Cerebellar nuclear complex (tissue), 1 donor: ENCODE measurements at places on chromosomes 16 and 17.

GRCh38 chr17:33242375-33243124 lies 50.5 kb downstream of the ASIC2 start:
- no peak for DNase-seq

- DNase-seq: no peak
Observed at GRCh38 chr16:80936410-80936809, 70.3 kb downstream of the CMC2 start.

GRCh38 chr17:15431766-15432165 lies 35.7 kb downstream of the CDRT4 start:
- DNase-seq: no peak

GRCh38 chr16:23248261-23249194 lies 53.6 kb upstream of the SCNN1B start:
- no peak for DNase-seq

GRCh38 chr16:17356243-17356933 lies 114.4 kb downstream of the XYLT1 start:
- no peak for DNase-seq

GRCh38 chr16:21223787-21224186 lies 9.7 kb upstream of the ANKS4B start:
- no peak for DNase-seq

- DNase-seq: no peak
Observed at GRCh38 chr16:8511464-8511863, 78.8 kb downstream of the TMEM114 start.

- no peak for DNase-seq
Observed at GRCh38 chr17:5789528-5789927, 205.2 kb upstream of the NLRP1 start.

GRCh38 chr17:31068291-31068690 lies 26.5 kb upstream of the NF1 start:
- no peak for DNase-seq

DNA sequence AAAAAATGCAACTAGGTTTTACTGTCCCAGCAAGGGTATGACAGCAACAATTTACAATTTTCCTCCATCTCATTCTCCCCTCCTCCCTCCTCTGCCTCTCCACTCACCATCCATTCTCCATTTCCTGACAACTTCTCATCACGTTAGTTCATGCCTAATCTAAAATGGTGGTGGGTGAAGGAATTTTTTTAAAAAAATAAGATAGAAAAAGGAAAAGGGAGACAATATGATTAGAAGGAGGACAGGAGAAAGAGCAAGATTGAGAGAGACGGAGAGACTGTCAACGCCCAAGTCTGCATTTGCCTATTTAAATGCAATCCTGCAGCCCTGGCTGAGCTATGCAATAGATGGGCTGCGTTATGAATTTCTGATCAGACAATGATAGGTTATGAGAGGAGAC lies 380.7 kb upstream of the PSMD7 start:
- DNase-seq: no peak

GRCh38 chr16:11161439-11161838 lies 94.6 kb downstream of the SOCS1 start:
- no peak for DNase-seq

GRCh38 chr16:25006504-25007056 lies 8.6 kb downstream of the ARHGAP17 start:
- no peak for DNase-seq

DNA sequence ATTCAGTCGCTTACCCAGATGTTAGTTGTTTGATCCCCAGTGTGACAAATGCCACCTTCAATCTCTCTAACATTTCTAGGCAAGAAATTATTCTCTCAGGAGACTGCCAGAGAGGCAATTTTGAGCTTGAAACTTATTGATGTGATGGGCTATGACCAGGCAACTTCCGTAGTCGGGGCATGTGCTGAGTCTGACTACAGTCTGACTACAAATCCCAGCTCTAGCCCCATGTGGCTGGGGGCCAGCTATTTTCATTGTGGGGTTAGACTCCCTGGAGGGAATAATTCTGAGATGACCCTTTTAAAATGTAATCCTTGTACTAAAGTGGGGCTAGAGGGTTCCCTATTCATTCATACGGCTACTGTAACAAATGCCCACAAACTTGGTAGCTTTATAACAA lies 65.9 kb downstream of the RBFOX1 start:
- no peak for DNase-seq

- DNase-seq: no peak
Observed at GRCh38 chr16:17313085-17313611, 157.6 kb downstream of the XYLT1 start.

DNA sequence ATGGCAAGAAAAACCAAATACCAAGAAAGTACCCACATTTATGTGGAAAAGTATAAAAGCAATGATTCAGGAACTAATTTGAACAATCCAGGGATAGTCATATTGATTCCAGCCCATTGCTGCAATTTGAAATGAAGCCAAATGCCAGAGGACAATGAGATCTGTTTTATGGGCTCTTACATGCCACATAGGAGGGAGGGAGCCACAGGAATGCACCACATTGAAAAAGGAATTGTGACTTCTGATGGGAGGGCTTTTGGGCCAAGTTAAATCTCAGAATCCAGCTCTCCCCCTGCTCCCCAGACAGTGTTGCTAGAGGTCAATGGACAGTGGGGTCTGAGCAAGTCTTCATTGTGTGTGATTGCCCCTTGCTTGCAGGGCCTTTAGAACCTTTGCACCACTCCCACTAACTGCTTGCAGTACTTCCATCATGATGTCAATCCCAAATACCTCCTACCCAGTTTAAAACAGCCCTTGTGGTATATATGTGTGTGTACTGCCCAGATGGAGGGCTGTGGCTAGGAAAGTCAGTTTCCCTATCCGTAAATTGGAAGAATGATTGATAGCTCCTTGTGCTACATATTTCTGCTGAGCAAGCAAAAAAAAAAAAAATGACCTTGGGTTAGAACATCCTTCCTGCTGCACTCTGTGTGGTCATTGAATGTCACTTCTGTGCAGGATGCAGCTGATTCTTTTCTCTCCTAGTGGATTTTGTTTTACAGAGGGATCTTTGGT lies 406.8 kb downstream of the UTP18 start:
- DNase-seq: no peak

DNA sequence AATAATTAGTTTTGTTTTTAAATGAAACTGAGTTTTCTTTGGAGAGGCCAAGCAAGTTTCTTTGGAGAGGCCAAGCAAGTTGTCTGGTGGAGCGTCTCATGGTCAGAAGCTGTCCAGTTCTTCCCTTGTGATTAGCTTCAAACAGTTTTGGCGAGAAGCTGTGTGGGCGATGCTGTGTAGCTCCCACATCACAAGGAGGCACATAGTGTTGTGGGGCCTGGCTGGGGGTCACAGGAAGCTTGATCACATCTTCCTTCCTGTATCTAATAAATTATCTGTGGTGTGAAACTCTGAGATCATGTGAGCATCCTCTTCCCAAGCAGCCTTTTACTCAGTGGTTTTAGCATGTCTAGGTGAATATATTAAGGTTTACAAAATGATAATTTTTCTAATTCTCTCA lies 33.9 kb downstream of the SPECC1 start:
- no peak for DNase-seq

- DNase-seq: no peak
Observed at GRCh38 chr16:57915811-57916488, 55.0 kb downstream of the CNGB1 start.

- DNase-seq: peak; percentile 26
Observed at GRCh38 chr17:39617446-39618245, 9.1 kb upstream of the PPP1R1B start.

DNA sequence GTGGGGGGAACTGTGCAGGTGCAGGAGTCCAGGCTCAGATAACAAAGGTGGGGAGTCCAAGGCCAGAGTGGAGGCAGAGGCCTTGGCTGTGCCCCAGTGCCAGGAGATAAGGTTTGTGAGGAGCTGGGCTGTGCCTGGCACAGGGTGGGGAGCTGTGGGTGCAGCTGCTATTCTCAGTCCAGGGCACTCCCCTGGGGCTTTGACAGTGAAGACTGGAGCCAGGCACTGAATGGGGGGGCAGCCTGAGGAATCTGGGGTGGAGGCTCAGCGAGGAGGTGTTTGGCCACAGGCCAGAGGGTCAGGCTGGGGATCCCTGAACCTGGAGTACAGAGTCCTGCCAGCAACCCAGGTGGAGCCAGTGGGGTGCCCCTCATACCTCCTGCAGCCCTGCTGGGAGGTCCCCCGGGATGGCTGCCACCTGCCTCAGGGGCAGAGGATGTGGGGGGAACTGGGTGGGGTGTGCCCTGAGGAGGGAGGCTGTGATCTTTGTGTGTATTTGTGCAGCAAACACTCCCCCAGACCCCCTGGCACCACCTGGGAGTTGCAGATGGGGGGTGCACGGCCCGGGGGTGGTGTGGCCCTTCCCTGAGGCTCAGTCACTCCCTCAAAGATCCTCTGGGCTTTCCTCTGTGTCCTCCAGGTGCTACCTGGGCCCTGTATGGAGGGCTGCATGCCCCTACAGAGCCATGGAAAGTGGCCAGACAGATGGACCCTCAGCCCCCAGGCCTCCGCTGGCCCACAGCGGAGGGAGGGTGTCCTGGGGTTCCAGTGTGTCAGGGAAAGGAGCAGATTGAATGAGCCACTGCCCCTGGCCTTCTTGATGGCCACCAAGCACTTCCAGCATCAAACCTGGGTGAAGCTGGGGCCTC lies 44.5 kb upstream of the SMPD3 start:
- no peak for DNase-seq

DNA sequence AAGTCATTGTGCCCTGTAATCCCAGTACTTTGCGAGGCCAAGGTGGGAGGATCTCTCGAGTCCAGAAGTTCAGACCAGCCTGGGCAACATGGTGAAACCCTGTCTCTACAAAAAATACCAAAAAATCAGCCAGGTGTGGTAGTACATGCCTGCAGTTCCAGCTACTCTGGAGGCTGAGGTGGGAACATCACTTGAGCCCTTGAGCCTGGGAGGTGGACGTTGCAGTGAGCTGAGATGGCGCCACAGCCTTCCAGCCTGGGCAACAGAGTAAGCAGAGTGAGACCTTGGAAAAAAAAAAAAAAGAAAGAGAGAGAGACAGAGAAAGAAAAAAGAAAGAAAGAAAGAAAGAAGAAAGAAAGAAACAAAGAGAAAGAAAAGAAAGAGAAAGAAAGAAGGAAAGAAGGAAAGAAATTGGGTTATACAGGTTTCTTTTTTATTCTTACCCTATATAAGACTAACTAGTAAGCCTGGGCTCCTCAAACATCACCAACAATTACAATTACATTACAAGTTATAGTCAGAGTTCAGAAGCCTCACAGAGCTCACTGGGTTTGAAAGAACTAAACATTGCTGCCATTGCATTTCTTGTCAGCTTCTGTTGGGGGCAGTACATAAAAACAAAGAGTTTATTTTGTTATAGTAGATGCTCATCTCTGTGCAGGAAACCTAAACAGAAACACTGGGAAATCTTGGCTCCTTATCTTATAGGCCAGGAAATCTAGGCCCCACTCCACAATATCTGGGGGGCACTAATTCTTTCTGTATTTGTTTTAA lies 6.7 kb upstream of the ABCA9 start:
- no peak for DNase-seq

DNA sequence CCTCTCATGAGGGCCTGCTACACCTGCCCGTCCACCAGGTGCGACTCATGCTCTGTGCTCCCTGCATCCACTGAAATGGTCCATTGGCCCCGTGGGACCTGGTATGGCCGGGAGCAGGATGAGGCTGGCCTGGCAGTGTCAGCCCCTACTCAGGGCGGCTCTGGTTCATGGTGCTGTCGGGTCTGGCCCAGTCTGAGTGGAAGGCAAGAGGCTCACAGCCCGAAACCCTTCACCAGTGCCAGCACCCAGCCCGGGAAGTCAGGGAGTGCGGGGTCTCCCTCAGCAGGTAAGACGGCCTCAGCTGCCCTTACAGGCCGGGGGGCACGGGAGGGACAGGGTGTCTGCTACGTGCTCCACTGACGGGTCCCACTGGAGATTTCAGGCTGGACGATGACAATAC lies 40.5 kb upstream of the RASD1 start:
- no peak for DNase-seq

- DNase-seq: no peak
Observed at GRCh38 chr17:12510535-12510934, 155.2 kb upstream of the MYOCD start.

GRCh38 chr16:27999687-28000086 lies 63.8 kb downstream of the GSG1L start:
- no peak for DNase-seq

GRCh38 chr16:89670496-89671431 lies 13.1 kb downstream of the SPATA33 start:
- DNase-seq: no peak

- no peak for DNase-seq
Observed at GRCh38 chr17:58184986-58185761, 7.4 kb upstream of the EPX start.

- no peak for DNase-seq
Observed at GRCh38 chr17:1565877-1566276, 3.3 kb upstream of the PITPNA start.

DNA sequence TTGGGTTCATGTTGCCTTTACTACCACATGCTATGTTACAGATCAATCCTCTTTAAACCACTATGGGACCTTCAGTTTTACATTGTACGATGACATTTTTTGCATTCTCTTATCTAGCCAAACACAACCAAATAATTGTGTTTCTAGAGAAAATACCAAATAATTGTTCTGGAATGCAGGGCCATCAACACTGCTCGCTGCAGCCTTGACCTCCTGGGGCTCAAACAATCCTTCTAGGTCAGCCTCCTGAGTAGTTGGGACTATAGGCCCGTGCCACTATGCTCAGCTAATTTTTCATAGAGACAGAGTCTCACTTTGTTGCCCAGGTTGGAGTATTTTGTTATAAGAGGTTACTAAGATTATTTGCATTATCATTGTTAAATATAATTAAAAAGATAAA lies 237.5 kb upstream of the PMFBP1 start:
- no peak for DNase-seq

GRCh38 chr17:18248300-18248731 lies 10.2 kb downstream of the FLII start:
- DNase-seq: no peak

GRCh38 chr17:30091121-30091670 lies 25.4 kb upstream of the NSRP1 start:
- DNase-seq: no peak

- DNase-seq: no peak
Observed at GRCh38 chr16:66434619-66435430, 7.7 kb downstream of the BEAN1 start.

DNA sequence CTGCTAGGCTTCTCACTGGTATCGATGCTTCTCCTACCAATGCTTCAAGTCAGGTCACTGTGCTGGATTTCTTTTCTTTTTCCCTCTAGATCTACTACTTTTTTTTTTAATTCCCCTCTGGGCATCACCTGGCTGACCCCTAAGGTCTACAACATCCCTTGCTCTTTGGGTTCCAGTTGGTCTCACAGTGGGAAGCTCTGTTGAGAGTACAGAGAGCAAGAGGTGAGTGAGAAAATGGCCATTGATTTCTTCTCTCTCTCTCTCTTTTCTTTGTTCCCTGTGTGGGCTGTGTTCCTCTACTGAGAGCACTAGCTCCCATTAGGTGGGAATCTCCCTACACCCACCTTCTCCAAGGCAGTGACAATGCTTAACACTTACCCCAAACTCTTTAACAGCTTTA lies 413.4 kb downstream of the KCNJ2 start:
- DNase-seq: no peak

DNA sequence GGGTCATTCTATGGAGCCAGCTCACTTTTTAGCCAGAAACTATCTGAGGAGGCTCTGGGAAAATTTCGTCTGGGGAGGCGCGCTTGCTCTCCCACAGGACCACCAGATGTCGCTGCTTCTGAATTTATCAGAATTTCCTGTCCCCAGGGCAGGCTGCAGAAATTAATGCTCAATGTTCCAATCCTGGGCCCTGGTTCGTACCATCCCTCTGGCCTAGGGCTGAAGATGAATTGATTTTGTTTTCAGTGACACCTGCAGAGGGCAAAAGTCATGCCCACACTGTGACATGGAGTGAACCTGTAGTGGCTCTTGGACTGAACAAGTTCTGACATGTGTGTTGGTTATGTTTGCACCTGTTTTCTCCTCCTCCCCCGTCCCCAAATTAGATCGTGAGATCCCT lies 482.6 kb downstream of the NPIPA7 start:
- no peak for DNase-seq

GRCh38 chr17:39081851-39082250 lies 69.6 kb downstream of the PLXDC1 start:
- no peak for DNase-seq
